ENCODE measurements at places on chromosomes 16 and 17.

DNA sequence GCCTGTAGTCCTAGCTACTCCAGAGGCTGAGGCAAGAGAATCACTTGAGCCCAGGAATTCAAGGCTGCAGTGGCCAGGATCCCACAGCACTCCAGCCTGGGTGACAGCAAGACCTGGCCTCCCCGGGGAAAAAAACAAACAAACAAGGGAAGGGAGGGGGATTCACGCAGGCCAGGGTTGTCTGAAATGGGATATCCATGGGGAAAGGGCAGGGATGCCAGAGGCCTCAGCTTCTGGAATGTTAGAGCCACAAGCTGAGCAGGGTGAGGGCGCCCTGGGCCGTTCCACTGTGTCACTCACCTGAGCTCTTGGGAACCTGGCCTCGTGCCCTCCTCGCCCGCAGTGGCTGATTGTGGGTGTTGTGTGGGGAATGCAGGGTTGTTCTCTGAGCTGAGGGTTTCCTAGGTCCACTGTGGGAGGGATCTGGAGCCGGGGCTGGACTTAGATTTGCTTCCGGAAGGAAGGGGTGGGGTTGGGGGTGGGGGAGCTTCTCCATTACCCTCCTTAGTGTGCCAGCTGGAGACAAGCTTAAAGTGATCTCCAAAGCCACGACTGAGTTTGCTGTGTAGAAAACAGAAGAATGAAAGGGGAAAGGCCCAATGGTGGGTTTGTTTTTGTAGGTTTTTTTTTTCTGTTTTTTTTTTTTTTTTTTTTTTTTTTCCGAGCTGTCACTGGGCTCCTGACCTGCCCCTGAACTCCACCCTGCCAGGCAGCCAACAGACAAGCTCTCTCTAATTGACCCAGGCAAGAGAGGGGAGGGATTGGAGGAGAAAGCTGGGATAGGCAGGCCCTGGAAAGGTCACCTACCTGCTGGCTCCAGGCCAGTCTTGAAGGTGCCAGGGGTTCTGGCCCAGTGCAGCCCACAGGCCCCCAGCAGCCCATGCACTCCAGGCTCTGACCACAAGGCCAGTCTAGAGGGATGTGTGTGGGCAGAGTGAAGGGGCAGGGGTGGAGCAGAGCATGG is at the start of gene SULT1A1:
TSS of gene SULT1A1 (minus strand) at position 414 of the 964 bp plus-strand sequence. CDS start 1,189 bp downstream, outside the sequence.
- no peak for DNase-seq

DNA sequence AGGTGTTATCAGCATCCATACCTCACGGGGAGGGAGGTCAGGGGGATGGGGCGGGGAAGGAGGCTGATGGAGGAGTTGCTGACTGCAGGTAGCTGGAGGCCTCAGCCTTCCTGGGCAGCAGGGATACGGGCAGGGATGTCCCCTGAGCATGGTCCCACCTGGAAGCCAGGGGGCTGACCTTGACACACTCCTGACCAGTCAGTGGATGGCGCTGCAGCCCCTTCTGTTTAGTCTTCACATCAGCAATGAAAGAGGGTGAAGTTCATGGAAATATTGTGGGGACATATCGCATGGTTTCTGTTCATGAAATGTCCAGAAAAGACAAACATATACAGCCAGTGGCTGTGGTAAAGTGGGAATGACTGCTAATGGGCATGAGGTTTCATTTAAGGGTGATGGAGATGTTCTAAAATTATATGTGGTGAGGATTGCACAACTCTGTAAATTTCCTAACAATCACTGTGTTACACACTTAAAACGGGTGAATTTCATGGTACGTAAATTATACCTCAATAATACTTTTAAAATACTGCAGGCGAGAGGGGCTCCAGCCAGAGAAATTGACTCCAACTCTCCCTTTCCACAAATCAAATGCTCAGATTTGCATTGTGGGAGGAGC is 489.6 kb downstream of the CDH13 start:
- DNase-seq, result no peak

DNA sequence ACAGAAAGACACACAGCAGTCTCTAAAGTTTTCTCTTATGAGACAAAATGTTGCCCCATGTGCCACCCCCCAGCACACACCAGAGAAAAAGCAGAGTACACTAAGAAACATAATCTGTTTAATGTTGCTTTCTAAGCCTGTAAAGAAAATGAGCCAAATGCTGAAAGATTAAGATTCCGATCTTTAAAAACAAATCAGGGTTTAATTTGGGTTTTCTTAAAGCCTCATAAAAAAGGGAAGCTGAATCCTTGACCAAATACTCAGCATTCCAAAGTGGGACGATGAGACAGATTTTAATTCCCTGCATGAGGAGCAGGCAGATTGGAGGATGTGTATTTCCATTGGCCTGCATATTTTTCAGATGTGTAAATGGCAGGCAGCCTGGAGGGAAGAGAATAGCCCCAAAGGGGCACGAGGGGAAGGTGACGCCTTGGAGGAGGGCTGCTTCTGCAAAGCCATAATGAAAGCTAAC is 118.4 kb downstream of the COPRS start:
- no peak for DNase-seq

DNA sequence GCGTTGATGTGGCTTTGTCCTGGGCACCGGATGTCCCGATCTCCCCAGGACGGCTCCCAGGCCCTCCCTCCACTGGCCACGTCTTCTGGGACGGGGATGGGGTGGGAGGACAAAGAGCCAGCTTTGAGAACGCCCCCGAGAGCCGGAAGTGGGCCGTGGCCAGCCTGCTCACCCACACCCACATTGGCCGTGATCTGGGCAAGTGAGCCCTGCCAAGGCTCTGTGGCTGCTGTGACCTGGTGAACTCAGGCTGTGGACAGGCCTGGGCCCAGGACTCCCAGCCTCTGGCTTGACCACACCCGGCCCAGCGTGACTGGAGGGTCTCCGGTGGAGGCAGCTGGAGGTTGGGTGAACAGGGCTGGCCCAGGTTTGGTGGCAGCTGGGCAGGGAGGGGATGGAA is 3.3 kb downstream of the CDH15 start:
- no peak for DNase-seq

GRCh38 chr17:29163563-29163962 is 16.6 kb downstream of the MYO18A start:
- DNase-seq, result no peak

GRCh38 chr17:40411821-40412220 is 5.9 kb downstream of the TOP2A start:
- no peak for DNase-seq

DNA sequence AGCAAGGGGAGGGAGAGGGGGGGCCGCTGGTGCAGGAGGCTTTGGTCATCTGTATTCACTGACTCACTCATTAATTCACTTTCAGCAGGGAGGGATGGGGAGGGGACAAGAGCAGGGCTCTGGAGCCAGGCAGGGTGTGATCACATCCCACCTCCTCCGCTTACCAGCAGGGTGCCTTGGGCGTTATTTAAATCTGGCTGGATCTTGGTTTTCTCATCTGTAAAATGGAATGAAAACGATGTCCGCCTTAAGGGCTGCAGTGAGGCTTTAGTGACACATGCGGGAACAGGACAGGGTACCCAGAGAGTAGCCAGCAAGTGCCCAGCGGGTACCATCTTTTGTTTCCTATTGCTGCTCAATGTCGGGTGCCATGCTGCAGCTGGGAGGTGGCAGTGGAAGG is 161.0 kb downstream of the GSG1L start:
- DNase-seq, result no peak

DNA sequence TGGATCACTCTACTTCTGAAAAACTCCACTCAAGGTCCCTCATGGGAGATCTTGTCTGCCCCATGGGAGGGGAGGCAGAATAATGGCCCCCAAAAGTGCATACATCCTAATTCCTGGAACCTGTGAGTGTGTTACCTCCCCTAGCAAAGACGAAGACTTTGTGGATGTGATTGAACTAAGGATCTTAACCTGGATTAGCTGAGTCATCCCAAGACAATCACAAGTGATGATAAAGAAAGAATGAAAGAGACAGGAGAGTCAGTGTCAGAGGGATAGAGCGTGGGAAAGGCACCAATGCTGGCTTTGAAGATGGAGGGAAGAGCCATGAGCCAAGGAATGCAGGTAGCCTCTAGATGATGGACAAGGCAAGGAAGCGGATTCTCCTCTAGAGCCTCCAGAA is 374.7 kb upstream of the DYNLRB2 start:
- no peak for DNase-seq

GRCh38 chr17:48479014-48479402 is 49.0 kb upstream of the SKAP1 start:
- DNase-seq, result no peak

Data from activated CD4-positive, alpha-beta T cell treated with anti-CD3 and anti-CD28 coated beads for 24 hours (primary cell).